ENCODE measurements at places on chromosomes 11 and 22.

DNA sequence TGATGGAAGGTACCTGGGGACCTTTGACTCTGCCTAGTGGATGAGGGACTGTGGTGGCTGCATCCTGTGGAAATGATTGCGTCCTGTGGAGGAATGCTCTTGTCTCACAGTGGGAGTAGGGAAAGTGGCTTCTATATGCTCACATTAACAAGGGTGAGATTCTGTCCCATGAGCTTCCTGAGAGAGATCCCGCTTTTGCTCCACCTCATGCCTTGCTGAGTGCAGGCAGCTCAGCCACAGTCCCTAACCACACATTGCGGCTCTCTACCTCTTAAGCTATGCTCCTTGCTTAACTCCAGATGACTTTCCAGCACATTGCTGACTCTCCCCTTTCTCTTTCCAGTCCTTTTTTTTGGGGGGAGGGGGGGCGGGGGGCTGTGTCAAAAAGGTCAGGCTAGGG is 45.0 kb downstream of the TEAD1 start:
- DNase-seq = no peak

DNA sequence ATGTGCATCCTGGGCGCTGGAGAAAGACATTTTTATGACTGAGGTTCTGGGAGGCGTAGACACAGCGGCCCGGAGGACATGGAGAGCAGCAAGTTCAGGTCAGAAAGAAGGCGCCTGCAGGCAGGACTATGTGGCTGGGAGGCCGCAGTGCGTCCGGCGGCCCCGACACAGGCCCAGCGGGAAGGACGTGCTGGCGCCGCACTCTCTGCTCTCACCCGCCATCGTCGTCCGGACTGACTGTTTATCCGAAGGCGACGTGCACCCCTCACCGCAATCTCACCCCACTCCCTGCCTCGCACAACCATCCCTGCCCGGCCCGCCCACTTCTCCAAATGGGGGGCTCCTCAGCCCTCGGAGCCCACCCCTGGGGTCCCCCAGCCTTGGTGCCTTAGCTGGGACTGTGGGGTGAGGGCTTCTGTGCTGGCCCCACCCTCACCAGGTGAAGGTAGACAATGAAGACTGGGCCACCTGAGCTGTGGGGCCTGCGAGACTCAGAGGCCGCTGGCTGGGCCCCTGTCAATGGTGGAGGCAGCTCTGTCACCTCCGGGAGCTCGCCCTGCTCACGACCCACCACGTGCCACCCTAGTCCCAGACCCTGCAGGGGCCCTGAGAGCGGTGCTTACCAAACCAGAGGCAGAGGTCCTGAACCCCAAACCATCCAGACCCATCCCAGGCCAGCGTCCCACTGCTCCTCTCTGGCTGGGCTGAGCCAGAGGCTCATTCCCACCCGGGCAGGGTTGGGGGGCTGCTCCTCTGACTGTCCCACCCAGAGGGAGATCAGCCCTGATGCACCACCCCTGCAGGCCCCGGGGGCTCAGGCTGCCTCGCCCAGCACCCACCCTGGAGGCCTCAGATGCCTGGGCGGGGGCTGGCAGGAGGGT is 16.2 kb upstream of the MUC5B start:
- DNase-seq = no peak

DNA sequence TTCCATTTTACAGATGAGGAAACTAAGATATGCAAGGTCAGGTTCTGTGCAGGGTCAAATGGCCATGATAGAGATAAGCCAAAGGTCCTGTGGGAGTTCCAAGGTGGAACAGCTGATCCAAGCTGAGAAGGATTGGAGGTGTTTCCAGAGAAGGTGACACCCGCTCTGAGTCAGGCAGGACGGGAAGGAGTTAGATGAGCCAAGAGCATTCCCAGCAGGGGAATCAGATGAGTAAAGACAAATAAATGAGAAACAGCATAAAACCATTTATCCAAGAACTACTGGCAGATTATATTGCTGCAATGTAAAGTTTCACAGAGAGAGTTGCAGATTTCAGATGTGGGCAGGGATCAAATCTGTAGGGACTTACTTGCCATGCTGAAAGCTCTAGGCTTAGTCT is 18.9 kb upstream of the HEPHL1 start:
- DNase-seq = no peak

GRCh38 chr11:116285026-116285425 is 487.8 kb downstream of the BUD13 start:
- DNase-seq = no peak

DNA sequence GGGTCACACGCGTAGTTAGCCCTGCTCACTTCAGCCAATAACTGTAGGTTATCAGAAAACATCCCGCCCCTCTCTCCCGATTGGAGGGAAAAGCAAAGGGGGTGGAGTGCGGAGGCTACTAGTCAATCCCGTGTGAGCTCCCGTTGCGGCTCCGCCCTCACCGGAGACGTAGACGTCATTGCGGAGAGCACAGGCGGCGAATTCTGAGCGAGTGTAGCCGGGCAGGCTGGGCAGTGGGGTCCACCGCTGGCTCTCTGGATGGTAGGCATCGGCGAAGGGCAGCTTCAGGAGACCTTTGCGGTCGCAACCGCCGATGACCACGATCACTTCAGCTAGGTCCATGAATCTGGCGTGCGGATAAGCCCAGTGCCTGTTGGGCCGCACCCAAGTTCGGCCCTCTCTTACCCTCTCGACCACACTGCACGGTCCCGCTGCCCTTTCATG is 4.7 kb downstream of the KLHL35 start:
- DNase-seq = peak; percentile 85

GRCh38 chr11:128613300-128613995 is 26.1 kb upstream of the ETS1 start:
- no peak for DNase-seq

DNA sequence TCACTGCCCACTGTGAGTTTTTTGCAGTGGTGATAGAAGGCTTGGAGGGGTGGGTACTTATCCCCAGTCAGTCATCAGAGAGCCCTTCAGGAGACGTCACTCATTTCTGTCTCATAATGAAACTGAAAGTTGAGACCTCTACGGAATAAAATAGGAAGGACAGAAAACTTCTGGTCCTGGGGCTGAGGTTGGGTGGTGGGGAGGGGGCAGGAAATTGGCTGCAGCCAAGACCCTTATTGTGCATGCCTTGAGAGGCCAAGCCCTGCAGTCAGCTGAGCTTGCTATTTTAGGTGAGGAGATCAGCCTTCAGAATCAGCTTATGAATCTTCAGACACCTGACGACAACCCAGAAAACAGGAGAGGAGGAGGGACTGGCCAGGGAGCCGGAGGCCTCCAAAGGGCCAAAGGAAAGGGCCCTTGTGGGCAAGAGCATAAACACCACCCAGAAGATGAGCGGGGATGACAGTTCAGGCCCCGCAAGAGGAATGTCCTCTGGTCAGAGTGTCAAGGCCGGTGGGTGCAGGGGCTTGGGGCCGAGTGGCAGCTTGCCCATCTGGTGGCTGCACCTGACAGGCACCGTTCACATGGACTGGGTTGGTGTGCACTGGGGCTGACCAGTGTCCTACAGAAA is 17.9 kb upstream of the ADA2 start:
- no peak for DNase-seq

DNA sequence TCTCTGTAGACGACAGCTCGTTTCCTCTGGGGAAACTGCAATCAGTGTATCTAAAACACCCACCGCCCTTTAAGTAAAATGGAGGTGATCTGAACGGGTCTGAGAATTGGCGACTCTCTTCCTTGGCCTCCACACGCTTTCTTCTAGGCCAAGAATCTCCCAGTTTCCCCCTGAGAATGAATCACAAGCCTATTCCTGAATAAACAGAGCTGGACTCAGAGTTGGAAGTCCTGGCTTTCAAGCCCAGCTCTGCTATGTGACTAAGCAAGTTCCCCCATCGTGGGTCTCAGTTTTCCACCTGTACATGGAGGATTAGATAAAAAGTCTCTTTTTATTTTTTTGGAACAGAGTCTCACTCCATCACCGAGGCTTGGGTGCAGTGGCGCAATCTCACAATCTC is 200.4 kb downstream of the MN1 start:
- DNase-seq = no peak

DNA sequence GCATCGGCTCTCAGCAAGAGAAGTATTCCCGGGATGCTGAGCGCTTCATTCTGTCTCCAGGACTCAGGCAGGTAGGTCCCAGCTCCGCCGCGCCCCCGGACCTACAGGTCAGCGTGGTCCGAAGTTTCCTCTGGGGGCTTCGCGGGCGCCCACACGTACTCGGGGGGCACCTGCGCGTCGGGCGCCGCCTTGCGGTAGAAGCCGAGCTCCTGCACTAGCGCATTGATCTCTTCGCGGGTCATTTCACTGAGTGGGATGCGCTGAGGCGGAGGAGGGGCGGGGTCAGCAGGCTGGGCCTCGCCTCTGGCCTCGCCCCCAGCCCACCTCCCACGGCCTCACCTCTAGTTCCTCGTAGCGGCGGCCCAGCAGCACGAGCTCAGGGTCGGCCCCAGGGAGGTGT is 2.5 kb downstream of the SELENOM start:
- DNase-seq = no peak

DNA sequence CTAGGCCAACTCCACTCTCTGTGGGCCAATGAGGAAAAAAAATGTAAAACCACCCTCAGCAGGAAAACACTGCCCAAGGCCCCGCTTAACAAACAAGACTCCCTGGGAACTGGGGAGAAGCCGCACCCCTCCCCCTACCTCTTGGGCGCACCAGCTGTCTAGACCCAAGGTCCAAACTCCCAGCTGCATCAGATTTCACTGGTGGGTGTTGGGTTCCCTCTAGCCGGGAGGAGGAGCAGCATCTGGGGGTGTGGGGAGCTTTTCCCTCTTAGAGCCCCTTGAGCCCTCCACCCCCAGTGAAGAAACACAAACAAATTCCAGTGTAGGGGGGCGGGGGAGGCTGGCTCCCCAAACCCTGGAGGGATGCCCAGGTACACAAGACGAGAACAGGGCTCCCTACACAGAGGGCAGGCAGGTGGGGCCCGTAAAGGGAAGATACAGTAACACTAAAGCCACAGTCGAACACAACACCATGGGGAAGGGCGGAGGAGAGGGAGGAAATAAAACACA is 64.9 kb downstream of the NECTIN1 start:
- no peak for DNase-seq
